NCI-H526 treated with DMSO at 0.1 percent for 48 hours (cell line): ENCODE measurements at places on chromosomes 1 and 21.

GRCh38 chr1:116243333-116244054, 129.6 kb upstream of the ATP1A1 start:
- DNase-seq: no peak

DNA sequence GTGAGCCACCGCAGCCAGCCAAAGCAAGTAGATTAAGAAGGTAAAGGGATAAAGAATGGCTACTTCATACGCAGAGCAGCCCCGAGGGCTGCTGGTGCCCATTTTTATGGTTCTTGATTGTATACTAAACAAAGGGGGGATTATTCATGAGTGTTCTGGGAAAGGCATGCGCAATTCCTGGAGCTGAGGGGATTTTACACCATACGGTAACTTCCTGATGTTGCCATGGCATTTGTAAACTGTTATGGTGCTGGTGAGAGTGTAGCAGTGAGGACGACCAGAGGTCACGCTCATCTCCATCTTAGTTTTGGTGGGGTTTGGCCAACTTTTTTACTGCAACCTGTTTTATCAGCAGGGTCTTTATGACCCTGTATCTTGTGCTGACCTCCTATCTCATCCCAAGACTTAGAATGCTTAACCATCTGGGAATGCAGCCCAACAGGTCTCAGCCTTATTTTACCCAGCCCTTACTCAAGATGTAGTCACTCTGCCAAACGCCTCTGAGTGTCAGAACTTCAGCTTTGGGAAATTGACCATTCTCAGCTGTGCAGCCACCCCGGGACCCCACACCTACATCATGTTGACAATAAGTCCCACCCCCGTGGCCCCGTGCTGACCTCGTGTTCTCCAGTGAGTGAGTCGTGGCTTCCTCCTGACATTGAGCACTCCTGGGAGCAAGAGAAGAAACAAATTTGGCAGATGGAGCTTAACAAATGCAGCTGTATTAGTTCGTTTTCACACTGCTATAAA, 149.4 kb upstream of the COL6A1 start:
- no peak for DNase-seq

DNA sequence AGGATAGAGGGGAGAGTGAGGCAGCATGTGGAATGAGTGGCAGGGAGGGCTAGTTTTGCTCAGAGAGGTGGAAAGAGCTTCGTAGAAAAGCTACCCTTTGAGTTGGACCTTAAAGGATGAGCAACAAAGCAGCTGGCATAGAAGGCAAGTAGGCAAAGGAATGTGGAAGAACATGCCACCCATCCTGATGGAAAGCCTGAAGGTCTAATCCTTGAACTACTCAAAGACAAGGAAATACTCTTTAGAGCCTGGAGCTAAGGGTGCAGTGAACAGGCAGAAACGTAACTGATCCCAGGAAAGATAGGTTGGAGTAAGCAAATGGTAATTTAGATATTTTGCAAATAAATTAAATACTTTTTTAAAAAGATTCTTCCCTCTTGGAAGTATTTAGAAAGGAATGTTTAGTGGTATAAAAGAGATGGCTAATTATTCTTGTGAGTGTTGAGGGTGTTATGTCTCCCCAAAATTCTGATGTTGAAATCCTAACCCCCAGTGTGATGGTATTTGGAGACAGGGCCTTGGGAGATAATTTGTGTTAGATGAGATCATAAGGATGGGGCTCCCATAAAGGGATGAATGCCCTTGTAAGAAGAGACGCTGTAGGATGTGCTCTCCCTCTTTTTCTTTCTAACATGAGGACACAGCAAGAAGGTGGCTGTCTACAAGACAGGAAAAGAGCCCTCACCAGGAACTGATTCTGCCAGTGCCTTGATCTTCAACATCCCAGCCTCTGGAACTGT, 308.1 kb upstream of the RUNX1 start:
- DNase-seq: no peak

GRCh38 chr1:18722270-18722669, 91.6 kb downstream of the PAX7 start:
- DNase-seq: no peak

GRCh38 chr1:71592646-71593274, 511.9 kb upstream of the ZRANB2 start:
- no peak for DNase-seq

DNA sequence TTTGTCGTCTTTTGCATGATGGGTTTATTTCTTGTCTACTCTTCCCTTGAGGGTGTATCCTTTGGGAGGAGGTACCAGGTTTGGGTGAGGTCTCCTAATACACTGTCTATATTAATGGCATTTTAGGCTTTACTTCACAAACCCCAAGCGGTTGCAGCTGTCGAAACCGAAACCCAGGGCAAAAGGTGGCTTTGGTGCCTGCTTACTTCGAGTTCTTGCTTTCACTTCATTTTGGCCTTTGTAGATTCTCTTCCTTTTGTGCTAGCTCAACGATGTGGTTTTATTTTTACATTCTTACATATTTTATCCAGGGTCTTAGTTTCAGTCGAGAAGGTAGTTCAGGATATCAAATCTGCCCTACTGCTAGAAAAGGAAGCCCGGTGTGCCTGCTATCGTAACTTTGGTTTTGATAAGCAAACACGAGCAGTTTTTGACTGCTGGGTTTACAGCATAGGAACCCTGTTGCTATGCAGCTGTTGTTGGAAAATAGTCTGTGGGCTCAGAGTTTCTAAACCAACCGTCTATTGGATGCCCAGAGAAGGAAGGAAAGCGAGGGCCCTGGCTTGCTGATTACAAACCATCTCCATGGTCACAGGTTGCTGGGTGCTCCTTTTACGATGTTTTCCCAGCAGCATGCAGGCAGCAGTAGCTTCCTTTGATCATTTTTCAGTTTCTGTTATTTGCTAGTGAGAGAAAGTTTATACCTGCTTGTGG, 9.8 kb upstream of the TSPAN2 start:
- peak; percentile 70 for DNase-seq

DNA sequence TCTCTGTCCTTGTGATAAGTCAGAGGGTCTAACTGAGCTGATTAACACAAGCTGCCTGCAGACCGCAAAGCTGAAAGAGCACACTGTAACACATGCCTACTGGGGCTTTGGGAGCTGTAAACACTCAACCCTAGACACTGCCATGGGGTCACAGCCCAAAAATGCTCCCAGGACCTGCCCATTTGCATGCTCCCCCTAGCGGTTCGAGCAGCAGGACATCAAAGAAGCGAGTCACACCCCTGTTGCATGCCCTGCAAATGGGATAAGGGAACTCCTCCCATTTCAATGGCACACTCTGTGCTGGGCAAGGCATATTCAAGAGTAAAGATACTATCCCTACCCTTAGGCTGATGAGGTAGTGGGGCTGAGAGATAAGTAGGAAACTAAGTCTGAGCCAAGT, 22.8 kb downstream of the LCE3E start:
- DNase-seq: no peak

DNA sequence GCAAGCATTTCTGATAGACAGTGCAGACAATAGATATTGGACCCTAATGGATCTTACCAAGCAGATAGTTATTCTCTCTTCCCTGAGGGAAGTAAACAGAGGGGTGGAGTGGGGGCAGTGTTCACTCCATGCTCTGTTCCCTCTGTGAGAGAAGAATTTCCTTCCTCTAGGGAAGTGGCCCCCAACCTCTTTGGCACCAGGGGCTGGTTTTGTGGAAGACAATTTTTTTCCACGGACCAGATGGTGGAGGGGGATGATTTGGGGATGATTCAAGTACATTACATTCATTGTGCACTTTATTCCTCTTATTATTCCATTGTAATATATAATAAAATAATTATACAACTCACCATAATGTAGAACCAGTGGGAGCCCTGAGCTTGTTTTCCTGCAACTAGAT, 459.9 kb downstream of the ADGRL2 start:
- DNase-seq: no peak

GRCh38 chr1:54259546-54260140, 59.7 kb downstream of the MRPL37 start:
- no peak for DNase-seq
